ENCODE measurements at places on chromosomes 7 and 10. TPM values are rescaled to one million over a fixed set of nuclear protein-coding genes. Genes with fewer than 3 reads are reported as not detected.
A peak's percentile ranks its signal among the peaks of the same experiment; 100 is the strongest.

- peaks cover 12% of the 10 kb centered on the region for H3K4me1 ChIP-seq
- peaks cover 8% of the 10 kb centered on the region for H3K27me3 ChIP-seq
- no peaks in the 10 kb centered on the region for H3K36me3 ChIP-seq
- DNase-seq: peak; percentile 82
- no peak overlapping the region for H3K27ac ChIP-seq
- H3K4me3 ChIP-seq: no peak overlapping the region
Measured at GRCh38 chr7:41869091-41869490, 166.2 kb upstream of the INHBA start.

DNA sequence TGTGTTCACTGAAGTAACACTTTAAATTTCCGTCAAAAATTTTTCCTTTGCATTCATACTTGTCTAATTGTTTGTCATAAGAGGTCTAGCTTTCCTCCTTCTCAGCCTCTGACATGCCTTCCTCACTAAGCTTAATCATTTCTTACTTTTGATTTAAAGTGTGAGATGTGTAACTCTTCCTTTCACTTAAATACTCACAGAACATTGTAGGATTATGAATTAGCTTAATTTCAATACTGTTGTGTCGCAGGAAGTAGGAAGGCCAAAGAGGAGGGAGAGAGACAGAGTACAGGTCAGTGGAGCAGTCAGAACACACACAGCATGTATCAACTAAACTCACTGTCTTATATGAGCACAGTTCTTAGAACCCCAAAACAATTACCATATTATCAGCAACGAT lies 99.0 kb downstream of the SRPK2 start:
- H3K27ac ChIP-seq: no peak overlapping the region
- no peak overlapping the region for H3K4me3 ChIP-seq
- no peaks in the 10 kb centered on the region for H3K27me3 ChIP-seq
- H3K36me3 ChIP-seq: peaks cover 8% of the 10 kb centered on the region
- DNase-seq: no peak
- peaks cover 5% of the 10 kb centered on the region for H3K4me1 ChIP-seq

GRCh38 chr7:48959676-48960075 lies 35.3 kb downstream of the CDC14C start:
- H3K4me1 ChIP-seq: no peaks in the 10 kb centered on the region
- peaks cover 66% of the 10 kb centered on the region for H3K27me3 ChIP-seq
- no peak for DNase-seq

DNA sequence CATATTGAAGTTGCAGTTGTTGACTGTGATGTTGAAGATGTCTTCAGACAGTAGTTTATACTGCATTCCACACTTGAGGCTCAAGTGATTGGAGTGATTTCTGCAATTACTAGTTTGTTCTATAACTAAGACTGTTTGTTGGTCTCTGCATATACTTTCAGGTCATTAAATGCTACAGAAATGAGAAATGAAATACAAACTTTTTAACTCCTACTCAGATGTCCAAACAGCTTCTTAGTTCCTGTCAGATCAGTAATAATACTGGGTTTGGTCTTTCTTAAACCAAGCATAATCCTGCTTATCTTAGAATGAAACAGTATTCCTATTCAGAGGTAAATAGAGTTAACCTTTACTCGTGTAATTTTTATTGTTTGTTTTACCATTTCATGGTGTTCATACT lies 115.9 kb downstream of the CCNY start:
- peaks cover 4% of the 10 kb centered on the region for H3K36me3 ChIP-seq
- H3K4me1 ChIP-seq: peaks cover 57% of the 10 kb centered on the region
- no peak overlapping the region for H3K4me3 ChIP-seq
- H3K27ac ChIP-seq: peak overlapping the region; percentile 63

- no peaks in the 10 kb centered on the region for H3K27me3 ChIP-seq
- DNase-seq: no peak
- H3K4me1 ChIP-seq: peaks cover 6% of the 10 kb centered on the region
- H3K4me3 ChIP-seq: no peak overlapping the region
- H3K27ac ChIP-seq: no peak overlapping the region
Measured at GRCh38 chr10:6473430-6473829, 106.6 kb downstream of the PRKCQ start.

The FBXO24 gene
- total RNA-seq: 0.37 TPM

DNA sequence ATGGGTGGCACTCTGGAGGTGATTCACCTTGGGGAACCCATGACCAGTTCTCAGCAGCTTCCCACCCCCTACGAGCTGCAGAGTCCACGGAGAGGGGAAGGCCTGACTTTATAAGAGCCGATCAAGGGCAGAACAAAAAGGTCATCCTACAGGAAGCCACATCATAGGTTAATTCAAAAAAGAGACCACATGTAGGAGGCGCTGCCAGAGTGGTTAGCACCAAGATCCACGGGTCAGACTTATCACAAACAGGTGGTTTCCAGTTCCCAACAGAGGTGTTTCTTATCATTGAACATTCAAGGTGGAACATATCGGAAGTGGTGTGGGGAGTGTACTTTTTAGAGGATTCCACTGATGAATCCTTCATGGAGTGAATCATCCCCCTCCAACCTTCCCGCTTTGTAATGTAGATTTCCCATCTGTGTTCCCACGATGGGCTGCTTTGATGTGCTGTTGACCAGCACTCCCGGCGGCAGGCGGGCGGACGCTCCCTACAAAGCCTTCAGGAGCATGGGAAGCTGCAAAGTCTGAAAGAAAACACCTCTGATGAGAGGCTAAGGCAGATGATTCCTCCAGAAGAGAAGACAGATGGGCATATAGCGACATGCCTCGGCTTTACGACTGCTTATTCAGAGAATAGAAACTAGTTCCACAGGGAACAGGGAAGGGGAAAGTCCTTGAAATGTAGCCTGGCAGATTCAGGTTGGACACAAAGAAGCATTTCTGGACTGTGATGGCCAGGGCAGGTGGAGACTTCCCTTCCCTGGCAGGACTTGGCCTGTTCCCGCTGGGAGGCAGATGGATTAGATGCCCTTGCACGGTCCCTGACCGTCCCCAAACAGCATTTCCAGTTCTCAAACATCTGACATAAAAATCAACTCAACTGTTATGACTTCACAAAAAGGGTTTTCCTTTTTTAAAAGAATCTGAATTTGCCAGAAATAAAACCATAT lies 66.5 kb downstream of the AFAP1L2 start:
- H3K36me3 ChIP-seq: no peaks in the 10 kb centered on the region
- no peak overlapping the region for H3K4me3 ChIP-seq
- no peak for DNase-seq
- no peaks in the 10 kb centered on the region for H3K27me3 ChIP-seq
- H3K4me1 ChIP-seq: no peaks in the 10 kb centered on the region

DNA sequence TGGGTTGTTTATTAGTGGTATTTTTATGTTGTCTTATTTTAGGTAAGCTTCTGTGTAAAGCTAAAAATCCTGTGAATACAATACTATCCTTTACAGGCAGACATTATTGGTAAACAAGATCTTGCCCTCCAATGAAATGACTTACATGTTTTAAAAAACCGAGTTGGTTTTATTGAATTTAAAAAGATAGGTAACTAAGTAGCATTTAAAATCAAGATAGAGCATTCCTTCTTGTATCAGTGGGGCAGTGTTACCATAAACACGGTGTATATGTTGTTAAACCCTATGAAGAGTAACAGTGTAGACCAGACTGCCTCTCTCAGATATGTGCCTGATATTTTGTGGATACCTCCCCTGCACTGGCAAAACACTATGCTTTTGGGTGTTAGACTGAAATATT lies 81.0 kb downstream of the SNX10 start:
- no peak overlapping the region for H3K4me3 ChIP-seq
- H3K4me1 ChIP-seq: no peaks in the 10 kb centered on the region
- no peaks in the 10 kb centered on the region for H3K27me3 ChIP-seq
- DNase-seq: no peak
- no peak overlapping the region for H3K27ac ChIP-seq

GRCh38 chr7:150978126-150978789 lies at the start of gene KCNH2:
Gene KCNH2, minus strand, starts transcription at chr7:150978321. Its CDS starts 408 bp downstream, at chr7:150977913.
- H3K27ac ChIP-seq: no peak within 1 kb of the TSS
- H3K36me3 ChIP-seq: no peaks in the 10 kb centered on the region
- peaks cover 14% of the 10 kb centered on the region for H3K4me1 ChIP-seq
- peak within 1 kb of the TSS; percentile 47 for H3K4me3 ChIP-seq
- peaks cover 64% of the 10 kb centered on the region for H3K27me3 ChIP-seq

- H3K27ac ChIP-seq: no peak overlapping the region
- H3K4me1 ChIP-seq: no peaks in the 10 kb centered on the region
- DNase-seq: no peak
- H3K27me3 ChIP-seq: no peaks in the 10 kb centered on the region
- no peak overlapping the region for H3K4me3 ChIP-seq
Measured at GRCh38 chr10:88745633-88746032, 14.2 kb upstream of the LIPN start.

The TMEM213 gene
- total RNA-seq: not detected

DNA sequence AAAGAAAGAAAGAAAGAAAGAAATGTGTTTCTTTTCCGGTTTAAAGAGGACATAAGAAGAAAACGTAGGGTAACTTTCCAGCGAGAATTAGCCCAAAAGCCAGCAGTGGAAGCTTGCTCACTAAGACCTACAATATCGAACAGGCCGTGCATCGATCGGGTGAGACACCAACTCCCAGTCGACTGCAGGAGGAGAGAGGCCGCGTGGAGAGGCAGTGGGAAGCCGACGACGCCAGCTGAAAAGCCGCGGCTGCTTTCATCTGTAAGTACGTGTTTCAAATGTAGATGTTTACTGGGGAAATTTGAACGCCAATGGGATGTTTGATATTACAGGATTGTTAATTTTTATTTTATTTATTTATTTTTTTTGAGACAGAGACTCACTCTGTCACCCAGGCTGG lies 28.6 kb upstream of the GIMAP8 start:
- DNase-seq: no peak
- H3K36me3 ChIP-seq: no peaks in the 10 kb centered on the region
- no peak overlapping the region for H3K27ac ChIP-seq
- no peak overlapping the region for H3K4me3 ChIP-seq
- peaks cover 7% of the 10 kb centered on the region for H3K4me1 ChIP-seq
- no peaks in the 10 kb centered on the region for H3K27me3 ChIP-seq

The MGAM2 gene
- not detected for total RNA-seq

The SHTN1 gene
- 39.2 TPM for total RNA-seq

The HGF gene
- total RNA-seq: not detected

The INSYN2A gene
- total RNA-seq: 0.07 TPM

GRCh38 chr7:125606671-125607070 lies 677.0 kb upstream of the POT1 start:
- DNase-seq: no peak
- no peak overlapping the region for H3K27ac ChIP-seq
- H3K36me3 ChIP-seq: no peaks in the 10 kb centered on the region
- H3K4me1 ChIP-seq: peaks cover 6% of the 10 kb centered on the region
- H3K27me3 ChIP-seq: no peaks in the 10 kb centered on the region
- H3K4me3 ChIP-seq: no peak overlapping the region

DNA sequence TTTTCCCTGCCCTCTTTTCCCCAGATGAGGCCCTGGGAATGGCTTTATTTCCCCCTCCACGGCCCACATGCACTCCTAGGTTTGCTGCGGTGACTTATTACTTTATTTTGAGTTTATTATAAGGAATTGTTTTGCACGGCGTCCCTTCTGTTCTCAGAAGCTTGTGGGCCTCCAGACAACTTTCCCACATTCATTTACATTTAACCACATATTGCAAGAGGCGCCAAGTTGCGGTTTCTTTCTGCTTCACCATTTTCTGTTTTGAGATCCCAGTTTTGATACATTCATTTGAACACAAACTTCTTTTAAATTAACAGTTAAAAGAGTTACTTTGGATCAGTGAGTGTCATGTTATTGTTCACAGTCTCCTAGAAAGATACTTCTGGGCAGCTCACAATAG lies 532.5 kb upstream of the MGMT start:
- H3K4me3 ChIP-seq: no peak overlapping the region
- H3K4me1 ChIP-seq: peaks cover 19% of the 10 kb centered on the region
- no peaks in the 10 kb centered on the region for H3K36me3 ChIP-seq
- no peak overlapping the region for H3K27ac ChIP-seq
- no peaks in the 10 kb centered on the region for H3K27me3 ChIP-seq
